ENCODE measurements at places on chromosomes 6 and 20.

- DNase-seq, result no peak
Observed at GRCh38 chr6:49913636-49914375, 47.5 kb upstream of the CRISP1 start.

DNA sequence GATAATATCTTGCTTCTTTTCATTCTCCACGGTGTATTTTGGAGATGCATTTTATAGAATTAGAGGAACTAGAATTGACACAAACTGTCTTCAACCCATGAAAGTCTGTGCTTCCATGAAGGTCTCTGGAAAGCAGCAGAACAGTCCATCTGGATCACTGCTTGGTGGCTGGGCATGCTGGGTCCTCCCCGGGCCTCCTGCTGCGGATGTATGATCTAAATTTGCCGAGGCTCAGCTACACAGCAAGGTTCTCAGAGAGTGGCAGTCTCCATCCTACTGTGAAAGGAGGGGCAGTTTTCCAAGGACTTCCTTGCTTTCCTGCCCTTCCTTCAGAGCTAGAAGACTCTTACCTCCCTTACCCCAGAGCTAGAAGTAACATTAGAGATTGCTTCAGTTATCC, 15.1 kb downstream of the PKIG start:
- no peak for DNase-seq

DNA sequence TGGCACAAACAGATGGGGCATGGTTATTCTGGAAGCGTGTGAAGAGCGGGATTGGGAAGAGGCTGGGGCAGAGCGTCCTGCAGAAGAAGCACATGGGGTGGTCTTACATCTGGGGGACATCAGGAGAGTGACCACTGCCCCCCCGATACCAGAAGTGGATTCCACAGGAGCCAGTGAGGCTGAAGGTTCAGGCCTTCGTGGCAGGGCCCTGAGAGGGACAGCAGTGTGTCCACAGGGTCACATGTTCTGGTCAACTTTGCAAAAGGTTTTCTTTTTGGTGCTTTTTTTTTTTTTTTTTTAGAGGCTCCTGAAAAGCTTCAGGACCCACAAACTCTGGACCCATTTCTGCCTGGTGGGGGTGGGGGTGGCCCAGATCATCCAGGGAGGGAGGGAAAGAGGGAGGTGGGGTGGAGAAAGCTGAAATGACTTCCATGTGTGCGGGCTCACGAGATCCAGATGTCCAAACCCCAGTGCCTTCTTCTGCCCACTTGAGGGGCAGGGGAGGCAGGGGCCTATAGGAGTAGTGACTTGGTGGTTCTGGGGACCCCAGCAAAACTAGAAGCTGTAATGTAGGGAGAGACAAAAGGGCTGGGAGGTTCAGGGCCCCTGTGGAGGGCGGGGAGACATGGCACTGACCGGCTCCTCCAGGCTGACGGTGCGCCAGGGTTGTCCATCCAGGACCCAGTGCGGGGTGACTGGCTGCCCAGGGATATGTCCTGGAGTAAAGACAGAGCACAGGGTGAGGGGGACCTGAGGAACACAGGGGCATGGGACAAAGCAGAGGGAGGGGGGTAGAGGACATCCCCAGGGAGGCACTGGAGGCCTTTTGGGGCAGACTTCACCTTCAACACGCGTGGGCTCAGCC, 2.7 kb downstream of the ADAM33 start:
- no peak for DNase-seq

- no peak for DNase-seq
Observed at GRCh38 chr6:45098256-45098655, 229.9 kb upstream of the RUNX2 start.

GRCh38 chr20:20450521-20450920, 82.6 kb downstream of the INSM1 start:
- DNase-seq, result no peak
